ENCODE measurements at places on chromosomes 16 and 17.

DNA sequence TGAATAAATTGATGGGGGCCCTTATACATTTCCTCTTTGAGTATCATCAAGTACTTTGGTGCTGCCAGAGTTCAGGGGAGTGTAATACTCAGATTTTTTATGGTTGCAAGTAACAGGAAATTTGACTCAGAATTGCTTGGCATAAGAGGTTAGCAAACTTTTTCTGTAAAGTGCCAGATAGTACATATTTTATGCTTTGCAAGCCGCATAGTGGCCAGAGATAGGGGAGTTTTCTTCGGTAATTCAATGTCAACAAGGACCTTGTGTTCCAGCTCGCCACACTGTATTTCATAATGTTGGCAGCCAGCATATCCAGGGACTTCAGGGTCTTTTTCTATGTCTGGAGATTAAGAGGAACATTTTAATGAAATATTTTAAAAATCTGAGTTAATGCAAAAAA lies 51.0 kb upstream of the MARCHF10 start:
- no peak for DNase-seq

DNA sequence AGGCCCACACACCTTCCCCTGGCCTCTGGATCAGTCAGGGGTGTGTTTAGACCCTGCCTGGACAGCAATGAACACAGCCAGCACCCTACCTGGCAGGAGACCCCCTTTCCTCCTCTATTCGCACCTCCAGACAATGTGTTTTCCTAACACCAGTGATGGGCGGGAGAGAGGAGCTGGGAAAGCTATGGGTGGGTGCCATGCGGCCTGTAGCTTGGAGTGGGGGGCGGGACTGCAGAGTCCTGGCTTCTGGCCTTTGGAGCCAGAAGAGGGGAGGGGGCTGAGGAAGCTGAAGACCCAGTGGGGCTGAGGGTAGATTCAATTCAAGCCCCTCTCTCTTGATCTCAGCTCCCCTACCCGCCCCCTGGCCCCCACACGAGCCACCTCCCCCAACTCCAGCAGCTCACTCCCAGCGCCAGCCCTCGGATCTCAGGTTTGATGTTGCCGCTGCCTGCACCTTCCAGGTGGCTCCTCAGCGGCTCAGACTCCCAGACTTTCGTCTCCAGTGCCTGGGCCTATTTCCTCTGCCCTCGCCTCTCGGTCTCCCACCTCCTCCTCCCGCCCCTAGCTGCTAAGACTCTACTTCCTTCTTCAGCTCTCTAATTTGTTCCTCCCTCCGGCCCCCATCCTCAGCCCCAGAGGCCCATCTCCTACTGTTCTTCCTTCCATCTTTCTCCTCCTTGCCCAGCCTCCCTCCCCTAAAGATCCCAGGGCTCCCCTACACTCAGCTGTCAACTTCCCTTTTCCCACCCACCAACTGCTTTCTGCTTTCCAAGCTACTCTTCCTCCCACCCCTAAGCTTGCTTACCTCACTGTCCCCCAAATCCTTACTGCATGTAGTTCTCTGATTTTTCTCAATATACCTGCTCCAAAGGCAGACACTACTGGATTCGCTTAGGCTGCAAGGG lies 6.8 kb upstream of the SP6 start:
- no peak for DNase-seq

- DNase-seq, result no peak
Observed at GRCh38 chr16:78961464-78961863, 639.1 kb downstream of the MAF start.

- DNase-seq, result peak; percentile 91
Observed at GRCh38 chr17:58219007-58219788, at the start of gene MKS1. MKS1 (minus strand) TSS chr17:58219255; CDS start chr17:58219230, 25 bp downstream.

- DNase-seq, result no peak
Observed at GRCh38 chr17:34616148-34616547, 36.8 kb downstream of the TMEM132E start.

DNA sequence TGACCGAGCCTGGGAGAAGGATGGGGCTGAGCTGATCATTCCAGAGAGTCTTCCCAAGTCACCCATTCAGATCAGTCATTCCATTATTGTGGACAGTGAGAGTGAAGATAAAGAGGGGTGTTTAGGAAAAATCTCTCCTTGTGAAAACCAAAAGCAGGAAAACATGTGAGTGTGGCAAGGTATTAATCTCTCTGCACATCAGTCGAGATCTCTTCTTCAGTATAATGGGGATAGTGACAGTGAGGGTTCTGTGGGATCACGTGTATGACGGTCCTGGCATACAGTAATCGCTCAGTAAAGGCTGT lies 35.4 kb downstream of the CHD9 start:
- no peak for DNase-seq

- DNase-seq, result no peak
Observed at GRCh38 chr16:11320170-11320569, 25.1 kb upstream of the RMI2 start.

DNA sequence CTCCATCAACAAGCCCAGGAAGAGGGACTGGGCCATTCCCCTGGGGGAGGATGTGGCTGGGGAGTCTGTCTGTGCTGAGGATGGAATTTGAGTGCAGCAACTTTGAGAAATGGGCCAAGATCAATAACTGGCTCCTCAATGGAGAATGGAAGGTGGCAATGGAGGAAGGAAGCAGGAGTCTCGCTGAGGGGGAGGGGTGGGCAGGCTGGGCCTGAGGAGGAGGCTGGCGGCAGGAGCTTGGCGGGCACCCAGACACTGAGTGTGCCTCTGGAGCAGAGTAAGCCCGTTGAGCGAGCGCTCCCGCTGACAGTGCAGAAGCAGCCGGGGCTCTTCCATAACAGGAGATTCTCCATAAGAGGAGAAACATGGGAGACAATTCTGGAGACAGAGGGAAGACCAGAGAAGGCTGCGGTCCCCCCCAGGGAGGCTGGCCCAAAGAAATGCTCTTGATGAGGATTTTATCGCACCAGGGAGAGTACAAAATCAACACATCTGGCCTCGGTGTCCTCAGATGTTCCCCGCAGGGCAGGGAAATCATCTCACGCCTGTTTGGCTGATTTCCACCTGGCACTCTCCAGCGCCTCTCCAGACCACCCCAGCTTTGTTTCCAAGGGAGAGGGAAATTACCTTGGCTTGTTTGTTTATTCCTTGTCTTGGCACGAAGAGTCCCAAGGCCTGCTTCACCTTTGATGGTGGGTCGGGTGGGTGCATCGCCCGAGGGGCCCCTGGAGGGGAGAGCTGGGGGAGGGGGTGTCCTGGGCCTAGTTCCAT lies 2.8 kb upstream of the MMP15 start:
- DNase-seq, result peak; percentile 83

- DNase-seq, result no peak
Observed at GRCh38 chr17:57142925-57143324, 57.9 kb downstream of the AKAP1 start.

- no peak for DNase-seq
Observed at GRCh38 chr17:9918804-9919352, 13.8 kb upstream of the RCVRN start.

GRCh38 chr17:63249256-63250004 lies 196.7 kb downstream of the CYB561 start:
- no peak for DNase-seq

GRCh38 chr17:54902611-54903010 lies 2.0 kb downstream of the TOM1L1 start:
- no peak for DNase-seq

DNA sequence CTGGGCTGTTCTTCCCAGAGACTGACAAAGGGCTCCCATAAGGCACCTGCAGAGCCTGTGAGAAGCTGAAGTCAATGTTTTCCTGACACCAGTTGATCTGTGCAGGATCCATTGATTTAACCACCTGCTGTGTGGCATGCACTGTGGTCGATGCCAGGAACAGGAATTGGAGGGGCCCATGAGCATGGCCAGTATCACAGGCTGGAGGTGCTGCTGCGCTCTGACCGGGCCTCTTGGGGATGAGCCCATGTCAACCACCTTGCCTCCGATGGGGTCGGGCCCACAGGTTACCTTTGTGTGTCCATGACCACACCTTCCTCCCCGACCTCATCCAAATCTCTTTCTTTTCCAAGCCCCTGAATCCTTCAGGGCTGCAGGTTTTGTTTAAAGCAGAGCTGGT lies 18.2 kb upstream of the STH start:
- no peak for DNase-seq

DNA sequence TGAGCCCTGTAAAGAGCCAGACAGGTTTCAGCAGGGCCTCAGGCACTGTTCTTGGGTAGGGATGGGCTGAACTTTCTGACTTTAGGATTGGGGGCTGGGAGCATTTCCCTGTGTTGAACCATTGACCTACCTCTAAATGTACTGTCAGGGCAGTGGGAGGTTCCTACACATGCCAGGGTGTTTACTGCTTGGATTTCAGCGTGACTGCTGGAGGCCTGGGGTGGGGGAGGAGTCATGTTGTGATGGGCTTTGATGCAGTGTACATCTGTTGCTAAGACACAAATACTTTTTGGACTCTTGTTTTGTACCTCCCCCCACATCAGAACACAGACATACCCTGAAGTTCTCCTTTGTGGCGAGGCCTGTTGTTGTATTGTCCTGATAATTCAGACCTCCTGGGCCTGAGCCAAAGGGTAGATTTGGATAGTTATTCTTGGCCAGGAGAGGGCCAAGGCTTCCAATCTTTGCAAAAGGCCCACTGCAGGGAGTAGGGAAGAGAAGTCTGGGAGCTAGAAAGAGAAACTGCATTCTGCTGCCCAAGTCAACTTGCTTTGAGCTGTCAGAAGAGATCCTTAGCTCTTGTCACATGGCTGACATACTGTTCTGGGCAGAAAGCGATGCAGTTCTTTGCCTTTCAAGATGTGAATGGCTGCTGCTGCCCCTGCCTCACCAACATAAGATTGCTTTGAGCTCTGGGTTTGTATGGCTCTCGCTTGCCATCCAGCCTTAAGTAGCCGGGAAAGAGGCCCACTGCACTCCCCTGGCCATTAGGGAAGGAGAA lies 3.7 kb downstream of the NFE2L1 start:
- peak; percentile 89 for DNase-seq

- DNase-seq, result no peak
Observed at GRCh38 chr16:64445245-64445644, 676.6 kb downstream of the CDH11 start.

GRCh38 chr17:82376042-82376730 lies 4.6 kb downstream of the UTS2R start:
- no peak for DNase-seq

GRCh38 chr17:66268247-66268927 lies 34.0 kb upstream of the PRKCA start:
- DNase-seq, result peak; percentile 86

- DNase-seq, result no peak
Observed at GRCh38 chr17:38915639-38915995, 9.8 kb upstream of the LASP1NB start.

GRCh38 chr16:1333149-1333812 lies at the start of gene BAIAP3:
BAIAP3 (plus strand) TSS chr16:1333645; CDS start chr16:1338550, 4,905 bp downstream.
- DNase-seq, result peak; percentile 21

DNA sequence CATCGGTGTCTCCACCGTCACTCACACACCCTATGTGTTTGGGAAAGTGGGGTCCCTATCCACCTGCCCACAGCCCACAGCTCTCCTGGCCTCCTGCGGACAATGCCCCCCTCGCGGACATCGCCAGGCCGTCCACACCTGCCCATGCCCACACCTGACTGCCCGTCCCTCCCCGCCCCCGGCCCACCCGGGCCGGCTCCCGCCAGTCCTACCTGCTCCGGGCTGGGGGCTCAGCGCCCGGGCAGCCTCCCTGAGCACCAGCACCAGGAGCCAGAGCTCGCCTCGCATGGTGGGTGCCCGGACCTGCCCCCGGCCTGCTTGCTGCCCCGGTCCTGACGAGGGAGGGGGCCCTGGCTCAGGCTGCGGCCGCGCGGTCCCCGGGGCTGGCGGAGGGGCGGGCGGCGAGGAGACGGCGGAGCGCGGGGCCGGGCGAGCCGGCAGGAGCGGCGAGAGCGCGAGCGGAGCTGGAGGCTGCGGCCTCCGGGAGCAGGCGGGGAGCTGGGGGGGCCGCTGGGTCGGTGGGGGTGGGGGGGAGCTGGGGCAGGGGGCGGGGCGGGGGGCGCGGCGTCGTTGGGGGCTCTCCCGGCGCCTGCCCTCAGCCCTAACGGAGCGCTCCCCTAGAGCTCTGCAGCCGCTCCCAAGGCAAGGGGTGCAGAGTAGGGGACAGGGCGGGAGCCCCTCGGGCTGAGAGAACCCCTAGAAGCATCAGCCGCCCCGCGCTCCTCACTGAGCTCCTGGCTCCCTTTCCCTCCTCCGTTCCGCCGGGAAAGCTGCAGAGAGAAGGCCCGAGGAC lies at the start of gene PLXDC1:
Gene PLXDC1 (minus strand): TSS at position 488 of the 793 bp plus-strand sequence. CDS start 200 bp downstream, at position 288.
- no peak for DNase-seq

GRCh38 chr17:34403006-34403405 lies 40.0 kb upstream of the CCL1 start:
- DNase-seq, result no peak

DNA sequence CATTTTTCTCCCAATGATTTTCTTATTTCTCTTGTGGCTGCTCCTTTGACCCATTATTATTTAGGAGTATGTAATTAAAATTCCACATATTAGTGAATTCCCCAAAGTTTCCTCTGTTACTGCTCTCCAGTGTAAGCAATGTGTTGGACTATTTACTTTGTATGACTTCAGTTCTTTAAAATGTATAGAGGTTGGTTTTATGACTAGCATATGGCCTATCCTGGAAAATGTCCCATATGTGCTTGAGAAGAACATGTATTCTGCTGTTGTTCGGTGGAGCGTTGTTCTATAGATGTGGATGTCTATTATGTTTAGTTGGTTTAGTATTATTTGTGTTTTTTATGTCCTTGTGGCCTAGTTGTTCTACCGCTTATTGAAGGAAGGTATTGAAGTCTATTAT lies 6.0 kb upstream of the NT5M start:
- DNase-seq, result peak; percentile 86

DNA sequence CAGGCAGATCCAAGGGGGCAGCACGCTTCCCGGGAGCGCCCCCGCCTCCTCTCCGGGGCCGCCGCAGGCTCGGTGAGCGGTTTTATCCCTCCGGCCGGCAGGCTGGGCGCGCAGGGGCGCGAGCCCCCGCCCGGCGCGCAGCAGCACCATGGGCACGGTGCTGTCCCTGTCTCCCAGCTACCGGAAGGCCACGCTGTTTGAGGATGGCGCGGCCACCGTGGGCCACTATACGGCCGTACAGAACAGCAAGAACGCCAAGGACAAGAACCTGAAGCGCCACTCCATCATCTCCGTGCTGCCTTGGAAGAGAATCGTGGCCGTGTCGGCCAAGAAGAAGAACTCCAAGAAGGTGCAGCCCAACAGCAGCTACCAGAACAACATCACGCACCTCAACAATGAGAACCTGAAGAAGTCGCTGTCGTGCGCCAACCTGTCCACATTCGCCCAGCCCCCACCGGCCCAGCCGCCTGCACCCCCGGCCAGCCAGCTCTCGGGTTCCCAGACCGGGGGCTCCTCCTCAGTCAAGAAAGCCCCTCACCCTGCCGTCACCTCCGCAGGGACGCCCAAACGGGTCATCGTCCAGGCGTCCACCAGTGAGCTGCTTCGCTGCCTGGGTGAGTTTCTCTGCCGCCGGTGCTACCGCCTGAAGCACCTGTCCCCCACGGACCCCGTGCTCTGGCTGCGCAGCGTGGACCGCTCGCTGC lies 832 bp downstream of the CDK5R1 start:
- DNase-seq, result peak; percentile 14

GRCh38 chr16:6728381-6728780 lies 604.3 kb upstream of the RBFOX1 start:
- DNase-seq, result no peak

DNA sequence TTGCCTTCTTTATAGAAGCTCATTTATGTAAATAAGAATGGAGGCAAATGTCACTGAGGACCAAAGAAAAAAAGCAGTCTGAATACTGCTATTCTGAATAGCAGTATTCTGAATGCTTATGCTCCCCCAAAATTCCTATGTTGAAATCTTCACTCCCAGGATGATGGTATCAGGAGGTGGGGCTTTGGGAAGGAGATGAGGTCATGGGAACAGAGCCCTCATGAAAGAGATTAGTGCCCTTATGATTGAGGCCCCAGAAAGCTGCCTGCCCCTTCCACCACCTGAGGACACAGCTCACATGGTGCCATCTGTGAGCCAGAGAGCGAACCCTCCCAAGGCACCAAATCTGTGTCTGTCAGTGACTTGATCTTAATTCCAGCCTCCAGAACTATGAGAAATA lies 28.8 kb downstream of the HEATR6 start:
- DNase-seq, result peak; percentile 4

All from fibroblast of skin of scalp (primary cell).